ENCODE measurements at places on chromosomes 3 and 15.

DNA sequence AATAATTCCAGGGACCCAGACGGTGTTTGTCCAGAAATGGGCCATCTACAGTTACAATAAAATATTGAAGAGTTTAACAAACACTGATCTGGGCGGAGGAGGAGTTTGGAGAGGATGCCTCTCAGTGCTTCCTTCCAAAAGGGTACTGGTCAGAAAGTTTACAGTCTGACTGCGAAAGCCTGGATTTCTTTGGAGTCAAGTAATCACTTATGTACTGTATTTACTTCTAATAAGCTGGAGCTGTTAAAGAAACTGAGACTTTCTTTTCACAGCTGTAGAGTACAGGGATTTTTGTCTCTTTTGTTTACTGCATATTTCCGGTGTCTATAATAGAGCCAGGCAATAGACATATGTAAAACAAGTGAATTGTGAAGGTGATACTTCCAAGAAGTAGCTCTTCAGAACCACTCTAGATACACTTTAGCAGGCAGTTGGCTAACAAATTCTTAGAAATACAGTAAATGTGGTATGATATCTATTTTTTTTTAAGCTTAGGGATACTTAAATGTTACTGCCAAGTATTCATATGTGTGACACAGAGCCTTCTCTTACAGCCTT lies 22.1 kb upstream of the NEO1 start:
- no peak overlapping the region for H3K4me3 ChIP-seq
- no peak overlapping the region for H3K27ac ChIP-seq
- no peaks in the 10 kb centered on the region for H3K36me3 ChIP-seq

- no peak for DNase-seq
- H3K4me1 ChIP-seq: peaks cover 16% of the 10 kb centered on the region
- no peaks in the 10 kb centered on the region for H3K36me3 ChIP-seq
Observed at GRCh38 chr15:58258501-58259292, 120.5 kb downstream of the AQP9 start.

DNA sequence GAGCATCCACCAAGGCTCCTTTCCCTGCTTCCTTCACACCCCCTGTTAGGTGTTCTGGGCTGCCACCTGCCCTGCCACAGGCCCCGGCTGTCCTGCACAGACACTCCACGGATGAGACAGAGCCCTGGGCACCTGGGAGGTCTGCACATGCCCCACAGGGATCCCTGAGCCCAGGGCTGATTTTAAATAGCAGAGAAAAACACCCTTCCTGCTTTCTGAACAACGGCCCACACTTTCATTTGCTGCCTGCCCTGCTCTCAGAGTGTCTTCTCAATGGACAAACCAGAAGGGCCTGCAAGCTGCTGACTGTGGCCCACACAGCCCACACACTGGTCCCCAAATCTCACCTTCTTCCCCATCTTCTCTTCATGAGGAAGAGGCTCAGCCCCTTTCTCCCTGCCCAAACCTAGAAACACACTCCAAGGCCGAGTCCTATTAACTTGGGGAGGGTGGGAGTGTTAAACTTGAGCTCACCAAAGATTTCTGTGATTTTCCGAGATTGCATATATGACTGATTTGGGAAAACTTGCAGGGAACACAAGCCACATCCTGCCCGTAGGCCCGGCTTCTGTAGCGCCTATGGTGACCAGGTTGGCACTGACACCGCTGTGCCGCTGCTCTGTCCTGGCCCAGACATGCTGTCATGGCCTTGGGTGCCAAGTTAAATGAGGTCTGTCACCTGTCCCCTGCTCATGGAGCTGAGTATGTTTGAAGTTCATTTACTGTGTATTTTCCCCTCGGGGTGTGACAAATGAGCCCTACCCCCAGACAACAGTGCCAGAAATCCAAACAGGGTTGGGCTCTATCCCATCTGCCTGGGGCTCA lies 47.2 kb upstream of the KLF13 start:
- H3K4me3 ChIP-seq: peak overlapping the region; percentile 38
- peak overlapping the region; percentile 52 for H3K27ac ChIP-seq
- peaks cover 4% of the 10 kb centered on the region for H3K27me3 ChIP-seq
- no peaks in the 10 kb centered on the region for H3K36me3 ChIP-seq
- DNase-seq: no peak
- peaks cover 56% of the 10 kb centered on the region for H3K4me1 ChIP-seq

GRCh38 chr3:135874035-135874434 lies 91.5 kb upstream of the PPP2R3A start:
- no peak overlapping the region for H3K27ac ChIP-seq
- DNase-seq: no peak
- no peaks in the 10 kb centered on the region for H3K4me1 ChIP-seq
- H3K4me3 ChIP-seq: no peak overlapping the region
- no peaks in the 10 kb centered on the region for H3K36me3 ChIP-seq

DNA sequence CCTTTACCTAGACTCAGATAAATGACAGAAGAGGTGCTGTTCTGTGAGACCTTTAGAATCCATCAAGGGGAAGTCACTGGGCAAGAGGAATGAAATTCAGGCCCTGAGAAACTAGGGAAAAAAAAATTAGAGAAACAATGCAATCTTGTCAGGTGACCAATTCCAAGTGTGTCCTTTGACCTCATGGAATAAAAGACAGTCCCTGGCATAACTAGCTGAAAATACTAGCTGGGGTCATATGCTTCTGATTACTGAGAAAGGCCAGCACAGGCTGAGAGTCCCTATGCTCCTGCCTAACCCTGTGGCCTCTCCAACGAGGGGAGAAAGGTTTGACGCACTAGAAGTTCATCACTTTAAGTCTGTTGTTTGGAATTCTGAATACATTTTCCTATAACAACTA lies 167.3 kb downstream of the XXYLT1 start:
- H3K4me3 ChIP-seq: no peak overlapping the region
- peaks cover 41% of the 10 kb centered on the region for H3K4me1 ChIP-seq
- DNase-seq: no peak
- H3K36me3 ChIP-seq: peaks cover 5% of the 10 kb centered on the region

- H3K27ac ChIP-seq: no peak overlapping the region
- H3K27me3 ChIP-seq: no peaks in the 10 kb centered on the region
- H3K36me3 ChIP-seq: peaks cover 68% of the 10 kb centered on the region
Observed at GRCh38 chr3:136620436-136620835, 131.7 kb downstream of the STAG1 start.

GRCh38 chr3:86702381-86702958 lies 288.5 kb downstream of the VGLL3 start:
- no peaks in the 10 kb centered on the region for H3K36me3 ChIP-seq
- no peaks in the 10 kb centered on the region for H3K27me3 ChIP-seq
- no peak for DNase-seq
- H3K4me3 ChIP-seq: no peak overlapping the region
- no peak overlapping the region for H3K27ac ChIP-seq

GRCh38 chr3:100900671-100901335 lies 92.4 kb downstream of the ABI3BP start:
- no peaks in the 10 kb centered on the region for H3K27me3 ChIP-seq
- DNase-seq: no peak
- H3K4me3 ChIP-seq: no peak overlapping the region

- H3K4me1 ChIP-seq: peaks cover 75% of the 10 kb centered on the region
- H3K4me3 ChIP-seq: peak overlapping the region; percentile 8
- no peak for DNase-seq
Observed at GRCh38 chr3:129432671-129433070, 4.2 kb upstream of the EFCAB12 start.

DNA sequence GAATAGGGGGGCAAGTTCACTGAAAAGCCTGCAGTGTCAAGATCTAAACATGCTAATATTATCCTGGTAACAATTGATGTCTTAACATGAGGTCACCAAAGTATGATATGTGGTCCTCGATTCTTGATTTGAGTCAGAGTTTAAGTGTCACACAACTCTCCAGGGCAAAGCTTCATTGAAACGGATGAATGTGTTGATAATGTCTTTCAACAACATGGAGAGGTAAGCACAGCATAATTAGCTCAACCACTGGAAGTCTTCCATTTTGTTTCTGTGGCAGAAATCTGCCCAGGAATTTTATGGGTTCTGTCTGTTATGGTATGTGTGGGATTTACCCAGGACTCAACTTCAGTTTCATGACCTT lies 591.5 kb downstream of the ZNF385D start:
- H3K27me3 ChIP-seq: no peaks in the 10 kb centered on the region
- no peak for DNase-seq
- H3K36me3 ChIP-seq: no peaks in the 10 kb centered on the region
- no peak overlapping the region for H3K4me3 ChIP-seq
- H3K4me1 ChIP-seq: no peaks in the 10 kb centered on the region
- H3K27ac ChIP-seq: no peak overlapping the region

GRCh38 chr15:90261811-90262210 lies 3.7 kb upstream of the NGRN start:
- peaks cover 19% of the 10 kb centered on the region for H3K4me1 ChIP-seq
- no peak for DNase-seq
- no peak overlapping the region for H3K27ac ChIP-seq
- H3K4me3 ChIP-seq: no peak overlapping the region

GRCh38 chr3:73141525-73141924 lies 80.1 kb downstream of the EBLN2 start:
- peaks cover under 1% of the 10 kb centered on the region for H3K27me3 ChIP-seq
- H3K4me3 ChIP-seq: no peak overlapping the region

GRCh38 chr15:87985451-87985850 lies 271.1 kb downstream of the NTRK3 start:
- H3K27ac ChIP-seq: no peak overlapping the region
- peaks cover 29% of the 10 kb centered on the region for H3K27me3 ChIP-seq
- DNase-seq: no peak

DNA sequence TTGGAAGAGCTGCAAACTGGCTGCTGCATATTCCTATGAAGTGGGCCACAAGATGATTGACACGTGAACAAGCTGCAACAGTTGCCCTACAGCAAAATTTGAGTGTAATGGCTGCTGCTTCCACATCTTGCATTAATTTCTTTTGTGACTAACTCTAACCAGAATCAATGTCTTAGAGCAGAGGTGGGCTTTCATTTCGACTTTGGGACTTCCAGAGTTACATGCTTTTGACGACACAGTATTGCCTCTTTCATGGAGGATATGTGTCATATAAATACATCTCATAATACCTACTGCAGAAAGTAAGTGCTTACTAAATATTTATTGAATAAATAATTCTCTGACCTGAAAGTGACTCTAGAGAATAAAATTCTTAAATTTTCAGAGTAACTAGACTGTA lies 340.7 kb upstream of the KCNH8 start:
- H3K4me3 ChIP-seq: no peak overlapping the region
- no peaks in the 10 kb centered on the region for H3K27me3 ChIP-seq
- H3K4me1 ChIP-seq: no peaks in the 10 kb centered on the region
- no peak for DNase-seq

DNA sequence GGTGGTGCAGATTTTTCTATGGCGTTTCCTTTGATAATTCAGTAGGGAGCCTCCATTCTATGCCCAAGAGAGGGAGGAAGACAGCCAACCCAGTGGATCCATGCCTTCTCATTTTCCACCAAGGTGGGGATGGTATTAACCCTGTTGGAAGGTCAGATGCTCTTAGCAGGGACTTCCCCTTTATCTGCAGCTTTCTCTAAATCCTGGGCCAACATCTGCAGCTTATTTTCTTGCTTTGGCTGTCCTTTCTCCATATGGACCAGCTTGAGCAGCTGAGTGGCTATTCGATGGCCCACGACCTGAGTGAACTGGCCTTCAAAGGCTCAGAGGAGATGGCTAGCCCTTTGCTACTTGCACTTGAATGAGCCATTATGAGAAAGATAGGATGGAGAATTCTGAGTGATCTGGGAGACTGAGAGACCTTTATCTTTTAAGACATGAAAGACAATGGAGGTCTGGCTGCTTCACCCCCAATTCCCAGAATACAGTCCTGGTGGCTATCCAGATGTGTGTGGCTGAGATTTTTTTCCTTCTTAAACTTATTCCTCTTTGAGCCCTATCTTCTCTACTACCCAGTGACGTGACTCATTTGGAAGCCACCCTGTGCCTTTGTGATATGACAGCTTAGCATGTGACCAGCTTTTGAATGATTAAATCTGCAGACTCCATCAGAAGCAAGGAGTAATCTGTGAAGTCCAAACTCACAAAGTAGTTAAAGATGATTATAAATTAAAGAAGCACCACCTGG lies 39.6 kb upstream of the TRAK1 start:
- no peak overlapping the region for H3K27ac ChIP-seq
- H3K4me3 ChIP-seq: no peak overlapping the region
- no peak for DNase-seq
- peaks cover 13% of the 10 kb centered on the region for H3K36me3 ChIP-seq
- H3K4me1 ChIP-seq: peaks cover 69% of the 10 kb centered on the region
- H3K27me3 ChIP-seq: peaks cover 2% of the 10 kb centered on the region

- H3K4me3 ChIP-seq: no peak overlapping the region
- H3K27ac ChIP-seq: no peak overlapping the region
- DNase-seq: no peak
- peaks cover 8% of the 10 kb centered on the region for H3K36me3 ChIP-seq
- peaks cover 23% of the 10 kb centered on the region for H3K4me1 ChIP-seq
- peaks cover 24% of the 10 kb centered on the region for H3K27me3 ChIP-seq
Observed at GRCh38 chr3:193987186-193987585, 148.8 kb upstream of the HES1 start.

GRCh38 chr15:34011481-34011880 lies 27.5 kb downstream of the AVEN start:
- no peak for DNase-seq
- H3K27ac ChIP-seq: no peak overlapping the region
- H3K27me3 ChIP-seq: no peaks in the 10 kb centered on the region
- H3K4me3 ChIP-seq: no peak overlapping the region

DNA sequence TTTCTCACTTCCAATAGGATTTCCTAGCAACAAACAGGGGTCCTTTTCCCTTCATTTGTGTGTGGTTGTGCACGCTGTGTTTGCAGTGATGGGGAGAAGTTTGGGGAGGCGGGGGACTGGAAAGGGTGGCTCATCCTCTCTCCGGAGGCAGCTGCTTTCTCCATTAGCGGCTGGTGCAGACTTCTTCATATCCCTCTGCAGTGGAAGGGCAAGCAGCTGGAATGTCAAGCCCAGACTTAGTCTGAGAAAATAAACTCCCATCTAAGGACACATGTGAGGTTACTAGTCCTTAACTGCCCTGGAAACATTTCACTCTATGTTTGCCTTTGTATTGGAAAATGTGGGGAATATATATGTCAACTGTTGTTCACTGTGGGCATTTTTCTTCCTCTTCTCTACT lies 467.0 kb upstream of the RASGRP1 start:
- peaks cover 4% of the 10 kb centered on the region for H3K27me3 ChIP-seq
- H3K27ac ChIP-seq: no peak overlapping the region
- no peaks in the 10 kb centered on the region for H3K36me3 ChIP-seq
- H3K4me1 ChIP-seq: peaks cover 37% of the 10 kb centered on the region
- H3K4me3 ChIP-seq: no peak overlapping the region

GRCh38 chr3:65811892-65812291 lies 226.8 kb downstream of the MAGI1 start:
- peaks cover 17% of the 10 kb centered on the region for H3K36me3 ChIP-seq
- peak overlapping the region; percentile 77 for H3K27ac ChIP-seq
- H3K4me3 ChIP-seq: peak overlapping the region; percentile 25
- H3K27me3 ChIP-seq: peaks cover 4% of the 10 kb centered on the region
- H3K4me1 ChIP-seq: peaks cover 53% of the 10 kb centered on the region
- no peak for DNase-seq

All from nephron progenitor cell (in vitro differentiated cells).